ENCODE measurements at places on chromosomes 11 and 22. TPM values are rescaled to one million over a fixed set of nuclear protein-coding genes. Genes with fewer than 3 reads are reported as not detected.

C22orf42 gene
- total RNA-seq: not detected

ARHGAP8 gene
- not detected for total RNA-seq

RANBP1 gene
- 177 TPM for total RNA-seq

MPZL3 gene
- 0.19 TPM for total RNA-seq

OSM gene
- not detected for total RNA-seq

MMP7 gene
- not detected for total RNA-seq

GLYAT gene
- total RNA-seq: not detected

CENATAC gene
- total RNA-seq: 27.9 TPM

CELF1 gene
- total RNA-seq: 83.7 TPM

LTBP3 gene
- 59.5 TPM for total RNA-seq

VSIG10L2 gene
- not detected for total RNA-seq

BIRC3 gene
- 0.92 TPM for total RNA-seq

PVALB gene
- not detected for total RNA-seq

THYN1 gene
- 68.7 TPM for total RNA-seq

DNAJB7 gene
- not detected for total RNA-seq

NXPE2 gene
- 0.06 TPM for total RNA-seq

MYOD1 gene
- not detected for total RNA-seq

CSTPP1 gene
- total RNA-seq: 15.7 TPM

TLCD5 gene
- total RNA-seq: 7.6 TPM

TMPRSS5 gene
- total RNA-seq: under 0.01 TPM

BATF2 gene
- 0.26 TPM for total RNA-seq

UQCR10 gene
- 94.3 TPM for total RNA-seq

MN1 gene
- 6.1 TPM for total RNA-seq

CEND1 gene
- total RNA-seq: 0.66 TPM

TMEM86A gene
- total RNA-seq: 0.12 TPM

ACR gene
- total RNA-seq: not detected

TMEM9B gene
- total RNA-seq: 53.2 TPM

MRGPRX3 gene
- not detected for total RNA-seq

UBQLNL gene
- 0.13 TPM for total RNA-seq

C1QTNF5 gene
- total RNA-seq: 22.6 TPM

CHADL gene
- total RNA-seq: 0.66 TPM

CLDN5 gene
- 17.2 TPM for total RNA-seq

SLC22A25 gene
- not detected for total RNA-seq

SLC2A11 gene
- total RNA-seq: 11.3 TPM

AGBL2 gene
- total RNA-seq: 1.6 TPM

SCT gene
- not detected for total RNA-seq

FAM118B gene
- total RNA-seq: 16.8 TPM

USH1C gene
- not detected for total RNA-seq

PAK1 gene
- total RNA-seq: 25.8 TPM

HBG1 gene
- 0.25 TPM for total RNA-seq

CBX7 gene
- 6.2 TPM for total RNA-seq

Measured in aortic smooth muscle cell (primary cell).